COLO829 (cell line): ENCODE measurements at places on chromosomes 4 and X.

DNA sequence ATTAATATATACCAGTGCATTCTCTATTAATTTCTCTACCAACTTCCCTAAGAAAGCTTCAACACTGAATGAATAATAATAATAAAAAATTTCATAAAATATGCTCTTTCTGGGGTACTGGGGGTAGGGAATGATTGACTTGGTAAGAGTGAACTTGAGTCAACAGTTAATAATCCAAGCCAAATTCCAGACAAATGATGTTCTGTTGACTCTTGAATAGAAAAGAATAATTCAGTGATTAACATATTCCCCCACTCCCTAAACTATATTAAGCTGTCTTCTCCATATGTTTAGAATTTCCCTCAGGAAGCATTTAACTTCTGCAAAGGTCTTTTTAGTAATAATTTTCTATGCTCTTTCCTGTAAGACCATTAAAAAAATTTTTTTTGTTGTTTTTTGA, 12.3 kb downstream of the PGRMC2 start:
- no peak for DNase-seq

GRCh38 chrX:53125506-53125905, 31.6 kb downstream of the KANTR start:
- DNase-seq, result no peak

DNA sequence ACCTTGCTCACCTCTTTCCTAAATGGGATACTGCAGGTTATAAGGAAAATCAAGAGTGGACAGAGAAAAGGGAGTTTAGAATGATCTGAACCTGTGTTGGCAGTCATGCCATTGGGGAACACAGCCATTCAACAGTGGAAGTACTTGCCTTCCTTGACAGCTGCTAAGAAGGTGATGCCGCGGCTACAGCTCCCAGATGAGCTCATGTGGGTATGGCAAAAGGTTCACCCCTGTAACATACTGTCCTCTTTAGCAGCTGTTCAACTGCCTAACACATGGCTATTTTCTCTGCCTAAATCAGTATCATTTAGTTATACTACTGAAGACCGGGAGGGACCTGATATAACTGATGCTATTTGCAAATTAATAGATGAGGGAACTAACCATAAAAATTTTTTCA, 76.8 kb downstream of the DCHS2 start:
- DNase-seq, result no peak

- no peak for DNase-seq
Measured at GRCh38 chr4:124121461-124121971, 591.0 kb downstream of the ANKRD50 start.

GRCh38 chrX:40570346-40571093, 10.2 kb upstream of the ATP6AP2 start:
- no peak for DNase-seq

GRCh38 chr4:165864271-165864670, 8.8 kb upstream of the TLL1 start:
- no peak for DNase-seq

DNA sequence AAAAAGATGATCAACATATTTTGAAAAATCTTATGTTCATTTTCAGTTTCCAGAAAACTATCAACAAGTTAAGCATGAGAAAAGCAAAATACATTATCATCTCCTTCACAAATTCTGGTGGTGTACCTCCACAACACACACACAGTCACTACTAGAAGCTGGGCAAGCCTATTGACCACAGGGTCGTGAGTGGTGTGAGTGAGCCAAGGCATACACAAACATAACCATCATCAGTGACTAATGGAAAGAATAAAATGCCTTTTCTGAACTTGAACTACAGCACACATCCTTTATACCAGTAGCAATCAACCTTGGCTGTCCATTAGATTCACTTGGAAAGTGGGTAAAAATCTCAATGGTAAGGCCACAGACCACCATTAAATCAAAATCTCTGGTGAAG, 180.2 kb downstream of the FAM47B start:
- no peak for DNase-seq

- no peak for DNase-seq
Measured at GRCh38 chr4:41361794-41362526, 105.2 kb downstream of the UCHL1 start.

GRCh38 chrX:638482-639131, 8.0 kb downstream of the SHOX start:
- DNase-seq, result no peak

DNA sequence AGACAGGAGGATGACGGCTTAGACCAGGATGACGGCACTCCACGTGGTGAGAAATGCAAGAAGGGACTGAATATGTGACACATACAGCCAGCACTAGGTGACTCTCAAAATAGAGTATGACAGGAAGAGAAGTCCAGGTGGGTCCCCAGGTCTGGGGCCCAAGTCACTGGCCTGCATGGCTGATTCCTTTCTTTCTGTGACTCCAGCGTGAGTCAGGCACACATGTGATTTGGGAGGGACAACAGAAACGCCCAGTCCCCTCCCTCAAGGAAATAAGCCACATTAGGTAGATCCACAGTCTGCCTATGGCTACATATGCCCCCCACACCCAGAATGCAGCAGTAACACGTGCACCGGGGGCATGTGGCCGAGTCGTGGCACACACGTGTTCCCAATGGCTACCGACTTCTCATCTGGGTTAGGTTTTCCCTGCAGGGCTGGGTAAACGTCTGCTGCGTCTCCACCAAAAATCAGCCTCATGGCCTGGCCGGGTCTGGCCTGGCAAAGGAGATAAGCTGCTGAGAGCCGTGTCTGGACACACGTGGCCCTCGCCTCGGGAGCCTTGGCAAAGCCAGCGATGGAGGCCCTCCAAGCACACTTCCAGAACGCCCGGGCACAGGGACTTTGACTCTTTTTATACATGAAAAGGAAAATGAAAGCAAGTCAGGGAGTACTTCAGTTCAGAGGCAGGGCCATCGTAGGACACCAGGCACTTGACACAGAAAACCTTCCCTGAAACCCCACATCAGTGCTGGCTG, 19.3 kb downstream of the SEL1L3 start:
- DNase-seq, result no peak

- no peak for DNase-seq
Measured at GRCh38 chr4:117417856-117418255, 332.5 kb upstream of the TRAM1L1 start.

DNA sequence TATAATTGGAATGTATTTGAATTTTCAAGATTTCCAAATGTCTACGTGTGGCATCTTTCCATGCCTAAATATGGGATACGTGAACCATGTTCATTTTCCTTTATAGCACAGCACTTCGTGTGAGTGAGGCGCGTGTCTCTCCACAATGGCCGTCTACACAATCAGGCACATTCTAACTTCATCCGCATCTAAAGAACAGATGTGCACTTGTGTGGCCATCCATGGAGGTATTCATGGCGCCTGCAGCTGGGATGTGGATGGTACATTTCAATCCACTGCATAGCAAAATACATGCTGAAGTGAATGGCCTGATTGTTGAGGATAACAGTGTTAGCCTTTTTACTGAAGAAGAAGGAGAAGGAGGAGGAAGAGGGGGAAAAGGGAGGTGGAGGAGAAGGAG, 34.5 kb upstream of the TRIM2 start:
- DNase-seq, result peak; percentile 80

DNA sequence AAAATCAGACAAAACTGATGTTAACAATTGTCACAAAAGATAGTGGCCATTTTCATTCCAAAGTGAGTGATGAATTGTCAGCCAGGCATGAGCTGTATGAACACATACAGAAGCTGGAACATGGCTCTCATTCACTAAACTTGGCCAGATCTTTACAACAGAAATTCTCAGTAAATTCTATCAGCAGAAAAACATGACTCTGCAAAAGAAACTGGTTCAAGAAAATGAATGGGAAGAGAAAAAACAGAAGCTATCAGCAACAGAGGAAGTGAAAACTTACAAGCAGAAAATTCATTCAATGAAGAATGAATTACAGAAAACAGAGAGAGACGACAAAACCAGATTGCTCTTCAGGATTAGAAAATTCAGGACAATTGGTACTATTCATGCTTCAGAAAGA, 249.6 kb downstream of the COL25A1 start:
- DNase-seq, result no peak

- no peak for DNase-seq
Measured at GRCh38 chr4:125833-126232, 1.5 kb downstream of the ZNF718 start.

GRCh38 chr4:176291748-176292147, 22.7 kb upstream of the ASB5 start:
- no peak for DNase-seq

DNA sequence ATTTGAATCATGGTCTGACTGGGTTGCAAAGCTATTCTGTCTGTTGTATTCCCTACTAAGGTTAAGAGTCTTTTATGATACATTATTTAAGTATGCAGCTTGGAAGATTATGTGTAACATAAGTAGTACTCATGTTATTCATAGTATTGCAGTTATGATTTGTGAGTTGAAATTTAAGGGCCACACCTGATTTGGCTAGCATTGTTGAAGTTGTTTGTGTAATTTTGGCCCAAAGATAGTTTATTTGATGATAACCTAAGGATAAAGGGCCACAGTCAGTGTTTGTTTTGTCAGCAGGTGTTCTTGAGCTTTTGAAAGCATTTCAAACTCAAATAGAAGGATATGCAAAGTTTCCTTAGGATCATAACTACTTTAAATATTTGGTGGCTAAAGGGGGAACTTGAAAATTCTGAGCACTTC, 38.9 kb downstream of the NUDT9 start:
- DNase-seq, result no peak

- no peak for DNase-seq
Measured at GRCh38 chr4:139851639-139852038, 186.0 kb downstream of the MGST2 start.

DNA sequence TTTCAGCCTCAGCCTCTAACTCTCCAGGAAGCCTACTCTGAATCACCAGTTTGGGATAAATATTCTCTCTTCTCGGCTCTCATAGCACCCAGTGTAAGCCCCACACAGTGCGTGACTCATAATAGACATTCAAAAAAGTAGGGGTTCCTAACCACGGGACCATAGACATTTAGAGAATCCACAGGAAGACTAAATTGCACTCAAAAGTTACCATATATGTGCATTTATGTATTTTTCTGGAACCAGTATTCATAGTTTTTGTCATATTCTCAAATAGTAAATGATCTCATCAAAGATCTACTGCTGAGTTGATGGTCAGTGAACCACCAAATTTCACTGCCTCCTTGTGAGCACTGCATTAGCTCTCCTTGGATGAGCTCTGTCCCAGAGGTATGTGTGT, 625.7 kb downstream of the SMARCA1 start:
- DNase-seq, result no peak

GRCh38 chr4:48224606-48225005, 45.0 kb downstream of the TEC start:
- DNase-seq, result no peak

GRCh38 chrX:71996136-71996535, 85.5 kb downstream of the NHSL2 start:
- no peak for DNase-seq

GRCh38 chrX:16643176-16643575, 6.8 kb upstream of the S100G start:
- no peak for DNase-seq

DNA sequence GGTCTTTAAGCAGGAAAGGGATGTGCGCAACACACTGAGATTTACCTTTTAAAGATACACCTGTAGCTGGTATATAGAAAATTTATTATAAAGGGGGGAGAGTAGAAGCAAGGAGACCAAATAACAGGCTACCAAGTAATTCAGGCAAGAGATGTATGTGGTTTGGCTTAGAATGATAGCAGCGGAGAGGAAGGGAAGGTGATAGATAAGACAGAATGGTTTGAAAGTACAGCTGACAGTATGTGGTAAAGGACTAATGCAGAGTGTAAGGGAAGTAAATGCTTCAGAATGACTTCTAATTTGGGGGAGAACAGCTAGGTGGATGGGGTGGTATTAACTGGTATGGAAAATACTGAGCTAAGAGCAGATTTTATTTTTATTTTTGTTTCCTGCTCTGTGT, 308.9 kb downstream of the ANTXR2 start:
- no peak for DNase-seq

- no peak for DNase-seq
Measured at GRCh38 chrX:35858361-35858760, 60.2 kb downstream of the MAGEB16 start.

DNA sequence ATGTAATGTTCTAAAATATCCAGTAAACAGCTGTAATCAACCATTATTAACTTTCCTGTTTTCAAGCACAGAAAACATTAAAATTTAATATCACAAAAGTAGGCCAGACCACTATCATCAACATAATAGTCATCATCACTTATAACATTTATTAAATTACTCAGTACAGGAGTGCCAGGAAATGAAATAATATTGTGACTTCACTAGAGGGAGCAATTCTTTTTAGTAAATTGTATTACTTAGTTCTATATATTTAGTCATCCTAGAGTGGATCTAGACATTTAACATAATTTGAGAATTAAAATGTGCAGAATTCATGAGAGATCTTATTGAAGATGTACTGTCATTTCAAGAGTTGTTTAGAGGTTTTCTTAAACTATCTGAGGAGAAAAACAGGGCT, 33.6 kb downstream of the PITX2 start:
- no peak for DNase-seq

GRCh38 chr4:16136311-16136710, 52.5 kb upstream of the PROM1 start:
- no peak for DNase-seq

DNA sequence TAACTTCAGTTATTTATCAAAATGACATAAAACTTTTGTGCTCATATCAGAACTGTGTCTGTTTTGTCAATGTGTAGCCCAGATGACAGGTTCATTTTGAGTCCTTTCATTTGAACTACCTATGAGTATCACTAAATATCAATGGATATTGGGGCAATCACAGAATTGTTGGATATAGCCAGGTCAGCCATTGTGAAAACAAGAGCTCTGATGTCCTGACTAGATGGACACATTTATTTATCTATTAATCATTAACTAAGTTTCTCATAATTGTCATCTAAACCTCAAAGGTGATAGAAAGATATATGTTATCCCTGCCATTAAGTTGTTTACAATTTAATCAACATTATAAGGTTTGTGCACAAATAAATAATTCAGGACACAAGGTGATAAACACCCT, 638.3 kb upstream of the GRIA3 start:
- no peak for DNase-seq

GRCh38 chr4:957581-958313, 15.6 kb downstream of the DGKQ start:
- DNase-seq, result no peak

- no peak for DNase-seq
Measured at GRCh38 chr4:83178029-83178428, 63.5 kb upstream of the PLAC8 start.

DNA sequence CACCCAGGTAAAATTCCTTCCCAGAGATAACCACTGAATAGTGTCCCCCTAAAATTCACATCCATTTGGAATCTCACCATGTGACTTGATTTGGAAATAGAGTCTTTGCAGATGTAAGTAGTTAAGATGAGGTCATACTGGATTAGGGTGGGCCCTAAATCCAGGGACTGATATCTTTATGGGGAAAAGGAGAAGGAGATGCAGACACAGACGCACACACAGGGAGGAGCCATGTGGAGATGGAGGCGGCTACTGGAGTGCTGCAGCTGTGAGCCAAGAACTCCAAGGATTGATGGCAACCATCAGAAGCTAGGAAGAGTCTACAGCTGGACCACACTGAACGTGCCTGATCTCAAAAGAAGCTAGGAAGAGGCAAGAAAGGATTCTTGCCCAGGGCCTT, 96.6 kb upstream of the SRD5A3 start:
- DNase-seq, result no peak
